ENCODE measurements at places on chromosomes 13 and 19.
A peak's percentile ranks its signal among the peaks of the same experiment; 100 is the strongest.

DNA sequence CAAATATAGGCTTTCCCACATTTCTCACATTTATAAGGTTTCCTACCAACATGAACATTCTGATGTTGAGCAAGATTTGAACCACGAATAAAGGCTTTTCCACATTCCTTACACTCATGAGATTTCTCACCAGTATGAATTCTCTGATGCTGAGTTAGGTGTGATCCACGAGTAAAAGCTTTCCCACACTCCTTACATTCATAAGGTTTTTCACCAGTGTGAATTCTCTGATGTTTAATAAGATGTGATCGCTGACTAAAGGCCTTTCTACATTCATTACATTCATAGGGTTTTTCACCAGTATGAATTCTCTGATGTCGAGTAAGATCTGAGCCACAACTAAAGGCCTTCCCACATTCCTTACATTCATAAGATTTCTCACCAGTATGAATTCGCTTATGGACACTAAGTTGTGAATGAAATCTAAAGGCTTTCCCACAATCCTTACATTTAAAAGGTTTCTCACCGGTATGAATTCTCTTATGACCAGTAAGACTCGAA, 19.0 kb downstream of the ZNF790 start:
- DNase-seq = no peak

DNA sequence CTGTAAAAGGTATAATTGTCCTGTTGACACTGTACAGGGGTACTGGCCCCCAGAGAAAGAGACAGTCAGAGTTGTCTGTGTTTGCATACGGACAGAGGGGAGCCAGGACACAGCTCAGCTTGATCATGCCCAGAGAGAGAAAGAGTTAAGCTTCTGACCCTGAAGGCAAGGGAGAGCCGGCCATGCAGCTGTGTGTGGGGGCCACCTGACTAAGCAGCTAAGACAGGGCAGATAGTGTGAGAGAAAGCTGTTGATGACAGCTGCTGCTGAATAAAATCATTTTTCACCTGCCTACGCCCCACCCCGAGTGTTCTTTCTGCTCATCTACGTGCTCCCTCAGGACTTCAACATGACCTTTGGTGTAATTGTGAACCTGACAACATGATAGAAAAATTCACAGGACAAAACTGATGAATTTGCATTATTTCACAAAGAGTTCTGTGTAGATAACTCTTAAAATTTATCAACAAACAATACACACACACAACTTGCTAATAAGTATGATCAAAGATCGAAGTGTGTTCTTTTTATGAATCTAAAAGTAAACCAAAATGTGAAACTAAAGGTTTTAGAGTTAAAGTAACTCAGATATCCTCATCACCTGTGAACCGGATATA, 1294.3 kb upstream of the ATXN8OS start:
- DNase-seq = no peak

DNA sequence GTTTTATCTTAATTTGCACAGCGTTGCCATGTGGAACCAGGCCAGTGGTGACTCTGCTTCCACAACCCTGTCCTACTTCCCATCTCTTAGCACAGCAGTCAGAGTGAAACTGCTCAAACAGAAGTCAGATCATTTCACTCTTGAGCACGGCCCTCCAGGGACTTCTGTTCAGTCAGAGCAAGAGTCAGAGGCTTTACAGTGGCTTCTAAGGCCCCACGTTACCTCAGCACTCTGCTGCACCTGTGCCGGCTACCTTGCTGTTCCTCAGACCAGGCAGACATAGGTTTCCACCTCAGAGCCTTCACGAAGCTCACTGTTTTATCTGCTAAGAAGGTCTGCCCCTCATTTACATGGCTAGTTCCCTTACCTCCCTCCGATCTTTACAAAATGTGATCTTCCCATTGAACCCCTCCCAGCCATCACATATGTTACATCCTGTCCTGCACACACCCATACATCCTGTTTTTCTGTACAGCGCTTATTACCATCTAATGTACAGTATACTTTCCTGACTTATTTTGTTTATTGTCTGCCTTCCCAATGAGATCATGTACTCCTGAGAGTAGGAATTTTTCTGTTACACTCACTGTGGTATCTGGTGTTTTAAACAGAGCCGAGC, 41.6 kb downstream of the TM9SF2 start:
- no peak for DNase-seq

- DNase-seq = no peak
Measured at GRCh38 chr13:28704919-28705318, 13.9 kb downstream of the SLC46A3 start.

GRCh38 chr13:28541966-28542365, 47.0 kb upstream of the FLT1 start:
- no peak for DNase-seq

DNA sequence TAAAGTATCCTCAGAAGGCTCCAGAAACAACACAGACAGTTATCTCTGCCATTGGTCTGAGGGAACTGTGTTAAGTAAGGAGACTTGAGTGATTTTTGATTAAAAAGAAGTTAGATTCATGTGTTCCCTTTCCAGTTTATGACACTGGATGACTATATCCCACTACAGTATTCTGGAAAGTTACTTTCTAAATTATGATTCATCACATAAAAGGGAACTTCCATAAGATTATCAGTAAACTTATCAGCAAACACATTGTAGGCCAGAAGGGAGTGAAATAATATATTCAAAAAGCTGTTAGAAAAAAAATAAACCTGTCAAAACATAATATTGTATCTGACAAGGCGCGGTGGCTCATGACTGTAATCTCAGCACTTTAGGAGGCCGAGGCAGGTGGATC, 700.0 kb downstream of the SLITRK6 start:
- DNase-seq = no peak

- DNase-seq = no peak
Measured at GRCh38 chr19:46115396-46116106, 8.9 kb downstream of the IGFL3 start.

DNA sequence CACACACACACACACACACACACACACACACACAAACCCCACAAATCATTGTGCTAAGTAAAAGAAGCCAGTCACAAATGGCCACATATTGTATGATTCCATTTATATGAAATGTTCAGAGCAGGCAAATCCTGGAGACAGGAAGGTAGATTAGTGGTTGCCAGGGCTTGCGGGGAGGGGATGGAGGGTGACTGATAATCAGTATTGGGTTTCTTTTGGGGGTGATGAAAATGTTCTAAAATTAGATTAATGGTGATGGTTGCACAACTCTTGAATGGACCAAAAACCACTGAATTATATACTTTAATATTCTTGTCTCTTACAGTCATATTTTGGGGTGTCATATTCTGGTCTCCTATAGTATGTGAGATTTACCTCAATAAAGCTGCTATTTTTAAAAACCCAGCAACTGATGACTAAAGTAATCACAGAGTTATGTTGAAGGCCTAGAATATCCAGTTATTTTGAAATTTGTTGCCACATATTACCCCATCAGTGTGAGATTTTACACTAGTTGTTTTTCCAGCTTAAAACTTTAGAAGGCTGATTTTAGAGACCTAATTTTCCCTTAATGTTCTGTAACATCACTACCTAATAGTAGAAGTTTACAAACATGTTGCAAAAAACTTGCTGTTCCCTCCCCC, 20.3 kb downstream of the FLT1 start:
- DNase-seq = no peak

GRCh38 chr19:10805065-10805757, 30.8 kb downstream of the TMED1 start:
- DNase-seq = no peak

DNA sequence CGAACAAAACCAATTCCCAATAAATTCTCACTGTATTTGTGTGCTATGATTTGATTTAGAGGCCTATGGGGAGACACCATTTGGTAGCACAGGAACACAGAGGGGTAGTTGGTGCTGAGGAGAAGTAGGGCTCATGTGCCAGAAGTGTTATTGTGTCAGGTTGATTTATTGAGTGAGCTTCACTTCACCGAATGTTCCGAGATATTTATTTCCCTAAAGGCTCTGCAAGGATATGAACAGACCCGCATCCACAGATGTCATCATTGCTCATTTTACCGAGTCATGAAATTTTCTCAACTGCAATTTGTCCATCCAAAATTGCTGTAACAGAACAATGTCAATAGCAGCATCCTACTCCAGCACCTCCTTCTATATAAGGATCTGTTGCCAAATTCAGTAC, 69.5 kb downstream of the DACH1 start:
- DNase-seq = peak; percentile 72

DNA sequence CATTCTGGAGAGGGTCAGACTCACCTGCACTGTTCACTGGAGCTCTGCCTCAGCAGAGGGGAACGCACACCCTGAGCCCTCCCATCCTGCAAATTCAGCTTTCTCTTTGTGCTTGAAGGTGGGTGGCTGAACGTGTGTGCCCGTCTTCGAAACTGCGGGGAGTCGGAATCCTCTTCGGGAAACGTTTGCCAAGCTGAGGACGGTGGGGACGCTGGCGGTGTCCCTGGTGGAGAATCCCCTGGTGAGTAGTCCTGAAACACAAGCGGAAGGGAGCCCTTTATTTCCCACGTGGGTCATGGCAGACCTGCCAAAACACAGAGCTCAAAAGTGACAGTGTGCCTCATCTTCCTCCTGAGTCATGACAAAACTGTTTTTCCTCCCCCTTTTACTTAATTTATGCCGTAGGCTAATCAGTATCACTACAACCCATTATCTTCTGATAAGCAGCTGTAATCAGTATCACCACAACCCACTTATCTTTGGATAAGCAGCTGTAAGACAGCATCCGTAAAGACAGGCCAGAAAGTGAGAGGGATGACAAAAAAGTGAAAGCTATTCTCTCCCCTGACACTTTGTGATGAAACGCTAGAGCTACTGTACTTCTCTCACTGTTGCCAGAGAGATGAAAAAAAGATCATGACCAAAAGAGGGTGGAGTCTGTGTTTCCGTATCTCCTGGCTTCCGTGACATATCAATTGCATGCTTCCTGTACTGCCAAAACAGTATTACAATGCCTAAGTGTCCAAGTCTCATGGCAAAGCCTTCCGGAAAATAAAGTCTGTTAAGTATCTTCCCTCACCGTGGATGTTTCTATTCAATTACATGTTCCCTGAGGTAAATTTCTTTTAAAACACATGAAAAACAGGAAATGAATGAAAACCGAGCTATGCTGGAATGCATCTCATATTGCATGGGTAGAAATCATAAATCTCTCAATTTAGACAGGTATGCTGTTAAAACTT, 155.5 kb downstream of the TBC1D4 start:
- no peak for DNase-seq

DNA sequence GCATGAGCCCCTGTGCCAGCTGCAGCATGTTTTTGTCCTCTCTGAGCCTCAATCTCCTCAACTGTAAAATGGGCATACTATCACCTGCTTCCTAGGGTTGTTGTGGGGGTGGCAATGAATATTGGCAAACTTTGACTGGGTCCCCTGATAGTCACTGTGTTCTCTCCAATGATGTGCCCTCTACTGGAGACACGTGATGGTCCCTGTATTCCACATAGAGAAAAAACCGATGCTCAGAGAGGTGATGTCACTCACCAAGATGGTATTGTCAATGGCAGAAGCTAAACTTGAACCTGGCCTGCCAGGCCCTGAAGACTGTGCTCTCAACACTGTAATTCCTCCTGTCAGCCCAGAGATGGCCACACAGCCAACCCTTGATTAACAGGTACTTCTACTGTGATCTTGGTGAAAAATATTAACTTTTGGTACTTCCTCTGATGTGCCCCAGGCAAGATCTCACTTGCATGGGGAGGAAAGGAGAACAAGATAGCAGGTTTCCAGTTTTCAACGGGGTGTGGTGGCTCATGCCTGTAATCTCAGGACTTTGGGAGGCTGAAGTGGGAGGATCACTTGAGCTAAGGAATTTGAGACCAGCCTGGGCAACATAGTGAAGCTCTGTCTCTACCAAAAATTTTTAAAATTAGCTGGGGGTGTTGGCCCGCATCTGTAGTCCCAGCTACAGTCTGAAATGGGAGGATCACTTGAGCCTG, 3.6 kb downstream of the CEACAM20 start:
- DNase-seq = no peak

GRCh38 chr13:21233086-21233485, 56.6 kb downstream of the MRPL57 start:
- no peak for DNase-seq

GRCh38 chr13:74975111-74975510, 506.9 kb downstream of the TBC1D4 start:
- DNase-seq = no peak

GRCh38 chr13:19183676-19184075, 2.1 kb upstream of the TUBA3C start:
- DNase-seq = no peak

DNA sequence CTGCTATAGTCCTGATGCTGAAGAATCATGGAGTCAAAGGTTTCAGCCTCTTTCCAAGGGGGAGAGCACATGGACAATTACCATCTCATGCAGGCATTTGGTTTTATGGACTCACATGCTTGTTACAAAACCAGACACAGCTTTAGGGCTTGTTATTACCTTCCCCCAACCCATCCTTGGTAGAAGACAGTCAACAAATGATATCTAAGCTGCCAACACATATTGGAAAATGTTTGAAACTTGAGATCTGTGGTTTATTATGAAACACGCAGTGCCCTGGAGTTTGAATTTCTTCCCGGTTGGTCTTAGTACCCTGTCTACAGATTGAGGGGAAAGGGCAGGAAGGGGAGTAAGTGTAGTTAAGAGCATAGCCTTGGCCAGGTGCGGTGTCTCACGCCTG, 12.5 kb upstream of the CYP2A6 start:
- no peak for DNase-seq

DNA sequence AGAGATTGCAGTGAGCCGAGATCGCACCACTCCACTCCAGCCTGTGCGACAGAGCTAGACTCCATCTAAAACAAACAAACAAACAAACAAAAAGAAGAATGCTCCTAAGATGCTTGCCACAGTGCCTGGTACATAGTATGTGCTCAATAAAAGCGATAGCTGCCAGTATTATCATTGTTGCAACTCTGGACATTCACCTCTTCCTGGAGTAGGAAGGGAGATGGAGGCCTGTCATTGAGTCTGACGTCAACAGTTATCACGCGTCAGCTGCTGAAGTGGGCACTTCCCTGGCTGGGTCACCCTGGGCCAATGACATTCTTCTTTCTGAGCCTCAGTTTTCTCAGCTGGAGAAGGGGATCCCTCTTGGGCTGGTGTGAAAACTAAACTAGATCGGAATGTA, 4.2 kb upstream of the PLAUR start:
- no peak for DNase-seq

GRCh38 chr19:814152-815078, 7.3 kb downstream of the PLPPR3 start:
- no peak for DNase-seq

DNA sequence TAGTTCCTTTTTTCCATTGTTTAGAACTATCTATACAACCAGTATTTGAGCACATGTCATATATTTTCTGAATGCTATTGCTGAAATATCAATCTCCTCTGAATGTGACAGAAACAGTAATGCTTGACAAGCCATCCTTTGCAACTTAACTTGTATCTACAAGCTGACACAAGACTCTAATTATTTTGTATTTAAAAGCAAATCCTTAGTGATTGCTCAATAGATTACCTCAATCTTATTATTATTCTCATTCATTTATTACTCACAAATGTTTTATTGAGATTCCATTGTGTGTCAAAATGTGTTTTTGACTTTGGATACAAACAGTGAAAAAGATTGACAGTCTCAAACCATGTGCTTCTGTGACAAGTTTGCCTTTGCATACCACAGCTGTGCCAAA, 787.8 kb upstream of the PRR20A start:
- DNase-seq = no peak

- DNase-seq = no peak
Measured at GRCh38 chr13:54687173-54687572, 1658.6 kb downstream of the OLFM4 start.

All from NCI-H446 treated with DMSO at 0.1 percent for 48 hours (cell line).